Activated CD4-positive, alpha-beta T cell treated with anti-CD3 and anti-CD28 coated beads, Interleukin-2, amount 10 ng/mL, durations not matched to agents 7 days and 5 days (primary cell): ENCODE measurements at places on chromosomes 2 and 18. TPM values are rescaled to one million over a fixed set of nuclear protein-coding genes. Genes with fewer than 3 reads are reported as not detected.
A peak's percentile ranks its signal among the peaks of the same experiment; 100 is the strongest.

DNA sequence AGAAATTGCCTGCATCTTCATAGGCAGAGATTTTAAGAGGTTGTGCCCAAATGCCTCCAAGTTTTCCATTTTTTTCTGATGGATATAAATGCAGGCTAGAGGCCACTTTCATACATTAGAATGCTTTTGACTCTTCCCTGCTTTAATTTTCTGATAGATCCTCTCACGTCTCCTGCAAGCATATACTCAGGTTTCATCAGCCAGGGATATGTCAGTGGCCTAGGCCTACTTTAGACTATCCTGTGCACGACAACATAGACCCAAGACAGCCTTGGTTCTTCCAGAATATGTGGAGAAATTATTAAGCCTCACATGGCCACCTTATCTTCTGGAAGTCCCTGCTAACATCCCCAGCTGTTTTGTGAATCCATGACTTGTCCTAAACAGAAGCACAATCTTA lies 415.9 kb downstream of the TDRD15 start:
- H3K27me3 ChIP-seq = no peaks in the 10 kb centered on the region
- no peaks in the 10 kb centered on the region for H3K36me3 ChIP-seq
- no peaks in the 10 kb centered on the region for H3K4me1 ChIP-seq
- no peak for DNase-seq
- H3K4me3 ChIP-seq = no peak overlapping the region

DNA sequence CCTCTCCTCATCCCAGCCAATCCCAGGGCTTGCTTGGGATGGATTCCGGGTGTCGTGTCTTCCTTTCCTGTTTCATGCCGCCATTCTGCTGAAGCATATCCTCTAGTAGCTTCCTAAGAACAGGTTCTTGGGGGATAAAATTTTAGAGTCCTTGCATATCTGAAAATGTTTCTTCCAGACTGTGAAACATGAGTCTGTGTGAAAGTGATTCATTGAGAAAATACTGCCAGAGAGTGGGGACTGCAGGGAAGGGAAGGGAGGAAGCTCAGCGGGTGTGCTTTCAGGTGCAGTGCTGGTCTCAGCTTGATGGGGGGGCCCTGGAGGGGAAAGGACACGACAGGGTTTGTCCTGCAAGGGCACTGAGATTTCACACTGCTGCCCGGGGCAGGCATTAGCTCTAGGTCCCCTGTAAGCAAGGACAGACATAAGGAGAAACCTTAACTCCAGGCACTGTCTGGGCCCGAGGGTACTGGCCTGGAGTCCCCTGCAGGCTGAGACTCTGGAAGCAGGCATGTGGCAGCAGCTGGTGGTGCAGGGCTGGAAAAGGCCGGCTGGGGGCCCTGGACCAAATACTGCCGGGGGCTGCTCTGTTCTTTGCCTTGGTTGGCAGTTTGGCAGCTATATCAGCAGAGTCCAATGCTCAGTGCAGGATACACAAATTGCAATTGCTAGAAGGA lies 97.6 kb upstream of the HS6ST1 start:
- H3K27me3 ChIP-seq = no peaks in the 10 kb centered on the region
- no peak for DNase-seq
- H3K36me3 ChIP-seq = no peaks in the 10 kb centered on the region
- no peak overlapping the region for H3K4me3 ChIP-seq
- H3K4me1 ChIP-seq = no peaks in the 10 kb centered on the region
- H3K27ac ChIP-seq = no peak overlapping the region

Gene MXD1
- total RNA-seq = 19.1 TPM

- H3K27ac ChIP-seq = no peak overlapping the region
- no peak for DNase-seq
- no peaks in the 10 kb centered on the region for H3K27me3 ChIP-seq
- peaks cover 3% of the 10 kb centered on the region for H3K36me3 ChIP-seq
Measured at GRCh38 chr2:62794791-62795190, 89.3 kb downstream of the EHBP1 start.

Gene HOXD4
- not detected for total RNA-seq

GRCh38 chr2:207235621-207236020 lies 69.9 kb upstream of the KLF7 start:
- no peak overlapping the region for H3K4me3 ChIP-seq
- peaks cover 5% of the 10 kb centered on the region for H3K36me3 ChIP-seq
- H3K27ac ChIP-seq = no peak overlapping the region
- H3K27me3 ChIP-seq = no peaks in the 10 kb centered on the region
- peaks cover 12% of the 10 kb centered on the region for H3K4me1 ChIP-seq

GRCh38 chr2:23691565-23691964 lies 235.4 kb downstream of the ATAD2B start:
- H3K36me3 ChIP-seq = no peaks in the 10 kb centered on the region
- no peak for DNase-seq
- H3K27me3 ChIP-seq = no peaks in the 10 kb centered on the region
- no peak overlapping the region for H3K4me3 ChIP-seq
- no peak overlapping the region for H3K27ac ChIP-seq

DNA sequence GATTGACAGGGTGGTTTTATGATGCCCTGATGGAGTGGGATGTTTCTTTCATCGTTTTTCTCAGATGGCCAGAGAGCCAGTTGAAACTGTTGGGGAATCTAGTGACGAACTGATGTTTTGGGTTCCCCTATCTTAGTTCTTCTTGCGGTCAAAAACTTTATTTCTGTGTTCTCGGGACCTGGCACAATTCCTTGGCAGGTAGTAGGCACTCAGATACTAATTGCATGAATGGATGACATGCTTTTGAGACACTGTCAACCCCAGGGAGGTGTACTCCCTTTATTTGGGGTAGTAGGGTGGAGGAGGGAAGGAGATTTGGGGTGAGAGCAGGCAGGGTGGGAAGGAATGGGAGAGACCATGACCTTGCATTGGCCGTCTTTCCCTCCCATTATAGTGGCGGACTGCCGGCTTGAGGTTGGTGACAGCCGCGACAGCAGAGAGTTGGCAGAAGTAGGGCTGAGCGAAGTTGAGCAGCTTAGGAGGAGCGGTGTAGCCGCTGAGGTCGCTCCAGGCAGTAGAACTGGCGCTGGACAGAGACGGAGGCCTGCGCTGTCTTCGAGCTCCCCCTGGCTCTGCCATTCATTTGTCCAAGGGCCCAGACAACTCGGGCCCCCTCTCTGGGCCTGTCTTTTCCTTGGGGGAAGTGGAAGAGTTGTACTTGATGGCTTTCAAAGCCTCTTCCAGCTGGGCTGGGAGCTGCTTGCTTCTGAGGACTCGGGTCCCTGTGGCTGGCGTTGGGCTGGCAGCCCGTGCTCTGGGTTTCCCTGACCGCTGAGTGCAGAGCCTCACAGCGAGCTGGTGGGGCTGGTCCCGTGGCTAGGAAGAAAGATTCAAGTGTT lies 2.6 kb downstream of the TET3 start:
- DNase-seq = peak; percentile 47
- peaks cover 8% of the 10 kb centered on the region for H3K27me3 ChIP-seq
- H3K4me3 ChIP-seq = peak overlapping the region; percentile 76
- H3K27ac ChIP-seq = peak overlapping the region; percentile 89
- H3K4me1 ChIP-seq = peaks cover 66% of the 10 kb centered on the region

DNA sequence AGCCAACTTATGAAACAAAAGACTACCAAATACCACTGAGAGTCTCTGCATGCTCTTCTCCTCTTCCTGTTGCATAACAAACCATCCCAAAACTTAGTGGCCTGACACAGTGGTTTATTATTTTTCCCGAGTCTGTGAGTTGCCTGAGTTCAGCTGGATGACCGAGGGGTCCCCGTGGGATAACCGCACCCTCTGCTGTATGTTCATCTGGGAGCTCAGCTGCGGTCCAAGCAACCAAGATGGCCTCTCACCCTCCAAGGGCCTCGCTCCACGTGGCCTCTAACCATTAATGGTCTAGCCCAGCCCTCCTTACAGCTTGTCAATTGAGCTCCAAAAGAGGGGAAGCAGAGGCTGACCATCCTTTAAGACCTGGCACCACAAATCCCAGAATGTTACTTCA lies 17.1 kb downstream of the ITM2C start:
- no peaks in the 10 kb centered on the region for H3K36me3 ChIP-seq
- H3K27me3 ChIP-seq = no peaks in the 10 kb centered on the region
- peaks cover 28% of the 10 kb centered on the region for H3K4me1 ChIP-seq
- H3K27ac ChIP-seq = no peak overlapping the region
- DNase-seq = no peak

Gene CPO
- total RNA-seq = not detected

- H3K4me1 ChIP-seq = no peaks in the 10 kb centered on the region
- no peak for DNase-seq
- no peaks in the 10 kb centered on the region for H3K36me3 ChIP-seq
- no peak overlapping the region for H3K27ac ChIP-seq
Measured at GRCh38 chr2:236636261-236636660, 66.6 kb downstream of the ACKR3 start.

Gene CENPA
- 55.1 TPM for total RNA-seq

- no peak for DNase-seq
- no peaks in the 10 kb centered on the region for H3K36me3 ChIP-seq
- no peak overlapping the region for H3K4me3 ChIP-seq
- no peak overlapping the region for H3K27ac ChIP-seq
- H3K4me1 ChIP-seq = peaks cover 10% of the 10 kb centered on the region
Measured at GRCh38 chr18:73979742-73980141, 167.9 kb downstream of the FBXO15 start.
